RWPE1 (cell line): ENCODE measurements at places on chromosomes 1 and 21.

- DNase-seq: no peak
Measured at GRCh38 chr1:109814223-109814622, 50.5 kb upstream of the EPS8L3 start.

GRCh38 chr1:96987186-96987703 is 265.7 kb downstream of the PTBP2 start:
- DNase-seq: no peak

DNA sequence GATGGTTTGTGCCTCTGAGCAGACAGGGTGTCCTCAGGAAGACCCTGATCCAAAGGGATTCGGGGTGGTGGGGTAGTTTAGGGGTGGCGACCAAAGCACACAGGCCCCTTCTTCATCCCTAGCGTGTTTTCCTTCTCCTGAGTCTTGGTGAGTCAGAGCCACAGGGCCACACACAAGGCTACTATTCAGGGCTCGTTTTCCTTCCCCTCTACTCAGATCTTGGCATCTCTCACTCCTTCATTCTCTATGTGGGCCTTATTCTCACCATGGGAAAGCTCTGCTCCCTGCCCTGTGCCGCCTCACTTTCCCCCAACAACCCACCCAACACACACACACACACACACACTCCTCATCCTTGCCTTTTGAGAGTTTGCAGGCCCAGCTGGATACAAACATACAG is 43.6 kb upstream of the WNT2B start:
- no peak for DNase-seq

- no peak for DNase-seq
Measured at GRCh38 chr1:88897070-88897730, 5.8 kb upstream of the GTF2B start.

DNA sequence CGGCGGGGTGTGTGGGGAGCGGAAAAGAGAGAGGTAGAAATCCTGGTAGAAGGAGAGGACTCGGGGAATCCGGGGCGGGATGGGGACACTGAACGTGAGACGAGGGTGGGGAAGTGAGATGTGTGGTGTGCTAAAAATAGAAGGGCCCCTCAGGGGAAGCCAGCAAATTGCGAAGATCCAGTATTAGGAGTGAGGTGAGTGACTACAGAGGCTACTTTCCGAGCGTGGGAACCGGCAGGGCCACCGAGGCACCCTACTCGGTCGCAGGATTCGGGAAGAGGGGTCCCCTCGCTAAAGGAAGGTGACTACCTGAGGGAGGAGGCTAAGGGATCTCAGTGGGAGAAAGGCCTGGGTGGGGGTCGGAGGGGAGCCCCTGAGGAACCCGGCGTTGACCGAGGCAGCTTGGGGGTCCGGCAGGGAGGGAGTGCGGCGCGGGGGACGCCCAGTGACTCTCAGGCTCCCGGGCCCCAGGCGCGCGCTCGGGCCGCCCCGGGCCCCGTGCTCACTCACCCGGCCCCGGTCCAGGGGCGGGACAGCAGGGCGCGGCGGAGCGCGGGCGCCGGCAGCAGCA is 318 bp downstream of the ALDH4A1 start:
- DNase-seq: peak; percentile 36

GRCh38 chr1:73778471-73778870 is 419.5 kb downstream of the LRRIQ3 start:
- no peak for DNase-seq

GRCh38 chr1:87329051-87329525 is 408 bp downstream of the LMO4 start:
- DNase-seq: peak; percentile 30

DNA sequence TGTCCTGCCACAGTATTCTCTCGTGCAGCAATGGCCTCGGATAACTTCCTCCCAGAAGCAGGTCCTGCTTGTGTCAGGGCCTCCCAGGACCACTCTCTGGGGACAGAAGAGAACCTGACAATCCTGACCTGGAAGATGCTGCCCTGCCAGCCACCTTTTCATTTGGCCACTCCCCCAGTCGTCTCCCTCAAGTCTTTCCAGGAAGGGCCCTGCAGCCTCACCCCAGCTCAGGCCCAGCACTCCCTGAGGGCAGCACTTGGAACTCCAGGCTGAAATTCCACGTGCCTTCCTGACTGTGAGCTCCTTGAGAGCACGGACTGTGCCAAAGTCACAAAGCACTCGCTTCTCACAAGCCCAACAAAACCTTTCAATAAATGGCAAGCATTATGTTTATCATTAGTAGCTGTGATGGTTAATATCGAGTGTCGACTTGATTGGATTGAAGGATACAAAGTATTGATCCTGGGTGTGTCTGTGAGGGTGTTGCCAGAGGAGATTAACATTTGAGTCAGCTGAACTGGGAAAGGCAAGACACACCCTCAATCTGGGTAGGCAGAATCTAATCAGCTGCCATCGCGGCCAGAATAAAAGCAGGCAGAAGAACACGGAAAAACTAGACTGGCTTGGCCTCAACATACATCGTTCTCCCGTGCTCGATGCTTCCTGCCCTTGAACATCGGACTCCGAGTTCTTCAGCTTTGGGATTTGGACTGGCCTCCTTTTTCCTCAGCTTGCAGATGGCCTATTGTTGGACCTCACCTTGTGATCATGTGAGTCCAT is 2.3 kb upstream of the CLEC20A start:
- no peak for DNase-seq

DNA sequence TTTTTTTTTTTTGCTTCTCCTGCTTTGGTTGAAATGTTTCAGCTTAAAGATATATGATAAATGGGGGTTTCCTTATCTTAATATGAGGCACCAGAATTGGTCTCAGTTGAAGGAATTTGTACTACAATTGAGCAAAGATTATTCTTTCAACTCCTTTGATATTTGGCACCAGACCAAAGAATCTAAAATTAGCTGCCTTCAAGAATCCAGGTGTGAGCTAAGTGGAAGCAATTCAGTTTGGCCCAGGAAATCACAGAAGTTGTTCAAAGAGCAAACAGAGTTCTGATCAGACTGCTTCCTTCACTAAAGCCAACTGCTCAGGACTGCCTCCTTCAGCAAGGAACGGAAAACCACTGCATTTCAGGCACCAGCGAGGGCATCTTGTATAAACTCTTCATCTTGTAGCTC is 68.3 kb upstream of the BCAR3 start:
- DNase-seq: no peak

DNA sequence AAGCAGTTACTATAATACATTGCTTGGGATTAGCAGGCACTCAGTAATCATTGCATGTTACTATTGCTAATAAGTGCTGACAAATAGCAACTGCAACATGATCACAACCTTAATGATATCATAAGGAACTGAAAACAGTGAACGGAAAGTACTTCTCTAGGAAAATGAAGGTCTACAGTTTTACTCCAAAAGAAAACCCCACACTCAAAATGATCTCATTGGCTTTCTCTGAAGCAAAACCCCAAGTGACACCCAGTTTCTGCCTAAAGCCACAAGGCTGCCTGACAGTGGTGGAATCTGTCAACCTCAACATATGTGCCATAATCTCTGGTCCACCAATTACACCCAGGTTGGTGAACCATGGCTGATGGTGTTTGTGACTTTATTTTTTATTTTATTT is 137.6 kb downstream of the PTGER3 start:
- DNase-seq: no peak

DNA sequence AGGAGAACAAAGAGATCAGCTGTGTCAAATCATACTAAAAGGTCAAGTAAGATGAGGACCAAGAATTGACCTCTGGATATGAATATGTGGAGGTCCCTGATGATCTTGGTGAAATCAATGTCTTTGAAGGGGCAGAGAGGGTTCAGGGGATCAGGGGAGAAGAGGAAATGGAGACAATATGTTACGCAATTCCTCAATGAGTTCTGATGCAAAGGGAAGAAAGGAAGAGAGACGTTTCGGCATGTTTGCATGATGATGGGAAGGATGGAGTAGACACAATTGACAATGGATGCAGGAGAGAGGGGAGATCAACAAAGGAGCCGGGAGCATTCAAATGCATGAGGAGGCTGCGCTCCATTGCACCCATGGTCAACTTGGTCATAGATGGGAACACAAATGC is 36.0 kb upstream of the GUCA2B start:
- DNase-seq: no peak

DNA sequence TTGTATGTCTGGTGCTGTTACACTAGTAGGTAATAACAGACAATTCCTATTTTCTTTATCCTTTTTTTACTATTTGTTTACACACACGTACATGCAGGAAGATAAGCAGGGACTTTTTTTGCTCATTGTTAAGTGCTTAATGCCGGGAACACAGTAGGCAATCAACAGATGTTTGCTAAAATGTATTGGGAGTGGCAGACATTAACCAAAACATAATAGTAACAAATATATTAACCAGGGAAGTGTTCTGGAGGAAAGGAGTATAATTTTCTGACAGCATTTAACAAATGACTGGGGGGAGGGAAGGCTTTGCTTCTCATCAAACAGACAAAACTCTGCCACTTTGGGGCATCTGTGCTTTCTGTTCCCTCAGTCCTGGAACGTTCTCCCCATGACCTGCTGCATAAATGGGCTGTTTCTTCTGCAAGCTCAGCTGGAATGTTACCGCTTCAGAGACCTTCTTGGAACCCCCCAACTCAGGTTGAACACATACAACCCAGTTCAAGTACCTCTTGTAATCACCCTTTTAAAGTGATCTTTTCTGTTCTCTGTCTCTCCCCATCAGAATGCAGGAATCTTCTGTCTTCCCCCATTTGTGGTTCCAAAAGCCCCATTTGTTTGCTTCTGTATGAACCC is 2.1 kb downstream of the CR1L start:
- DNase-seq: no peak

DNA sequence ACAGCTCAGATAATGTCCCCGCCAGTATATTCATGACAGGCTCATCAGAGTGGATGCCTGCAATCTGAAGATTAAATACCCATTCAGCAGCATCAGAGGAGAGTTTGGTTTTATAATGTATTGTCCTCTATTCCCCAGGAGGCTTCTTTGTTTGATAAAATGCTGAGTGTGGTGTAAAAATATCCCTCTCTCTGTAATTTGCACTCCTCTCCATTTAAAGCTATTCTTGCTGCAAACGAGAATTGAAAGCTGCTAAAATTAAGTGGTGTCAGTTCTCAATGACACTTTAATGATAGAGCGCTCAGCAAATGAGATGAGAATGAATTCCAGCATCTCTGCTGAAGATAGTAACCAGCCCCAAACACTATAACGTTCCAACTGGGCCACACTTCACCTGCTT is 205.7 kb upstream of the RRP15 start:
- DNase-seq: no peak

DNA sequence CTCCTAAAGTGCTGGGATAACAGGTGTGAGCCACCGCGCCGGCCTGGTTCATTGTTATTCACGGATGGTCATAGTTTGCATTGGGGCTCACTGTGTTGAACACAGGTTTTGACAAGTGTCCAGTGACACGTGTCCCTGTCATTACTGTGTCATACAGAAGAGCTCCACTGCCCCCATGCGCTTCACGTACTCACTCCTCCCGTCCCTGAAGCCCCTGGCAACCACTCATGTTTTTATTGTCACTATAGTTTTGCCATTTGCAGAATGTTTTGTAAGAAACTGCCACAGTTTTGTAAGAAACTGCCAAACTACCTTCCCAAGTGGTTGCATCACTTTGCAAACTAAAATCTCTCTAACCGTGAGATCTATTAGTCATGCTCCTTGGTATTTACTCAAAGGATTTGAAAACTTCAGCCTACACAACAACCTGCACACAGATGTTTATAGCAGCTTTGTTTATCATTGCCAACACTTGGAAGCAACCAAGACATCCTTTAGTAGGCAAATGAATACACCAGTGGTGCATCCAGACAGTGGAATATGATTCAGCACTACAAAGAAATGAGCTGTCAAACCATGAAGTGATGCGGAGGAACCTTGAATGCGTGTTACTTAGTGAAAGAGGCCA is 163.2 kb upstream of the COL6A1 start:
- DNase-seq: peak; percentile 41

- peak; percentile 66 for DNase-seq
Measured at GRCh38 chr1:18256282-18257235, 149.0 kb downstream of the IGSF21 start.

- DNase-seq: no peak
Measured at GRCh38 chr1:167408355-167408754, 110.0 kb downstream of the CD247 start.

- peak; percentile 45 for DNase-seq
Measured at GRCh38 chr1:178330153-178330552, 166.6 kb downstream of the CLEC20A start.

DNA sequence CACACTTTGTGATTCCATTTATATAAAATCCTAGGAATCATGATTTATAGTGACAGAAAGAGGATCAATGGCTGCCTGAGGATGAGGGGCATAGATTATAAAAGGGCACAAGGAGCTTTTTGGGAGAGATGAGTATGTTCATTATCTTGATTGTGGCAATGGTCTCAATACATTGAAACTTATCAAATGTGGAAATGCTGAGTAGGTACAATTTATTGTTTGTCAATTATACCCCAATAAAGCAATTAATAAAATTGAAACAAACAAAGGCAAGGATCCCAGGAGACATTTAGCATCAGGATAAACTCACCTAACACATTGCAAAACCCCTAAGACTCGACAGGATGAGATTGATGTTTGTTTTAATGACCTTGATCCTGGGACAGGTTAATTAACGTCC is 153.1 kb upstream of the KLHDC7A start:
- no peak for DNase-seq

DNA sequence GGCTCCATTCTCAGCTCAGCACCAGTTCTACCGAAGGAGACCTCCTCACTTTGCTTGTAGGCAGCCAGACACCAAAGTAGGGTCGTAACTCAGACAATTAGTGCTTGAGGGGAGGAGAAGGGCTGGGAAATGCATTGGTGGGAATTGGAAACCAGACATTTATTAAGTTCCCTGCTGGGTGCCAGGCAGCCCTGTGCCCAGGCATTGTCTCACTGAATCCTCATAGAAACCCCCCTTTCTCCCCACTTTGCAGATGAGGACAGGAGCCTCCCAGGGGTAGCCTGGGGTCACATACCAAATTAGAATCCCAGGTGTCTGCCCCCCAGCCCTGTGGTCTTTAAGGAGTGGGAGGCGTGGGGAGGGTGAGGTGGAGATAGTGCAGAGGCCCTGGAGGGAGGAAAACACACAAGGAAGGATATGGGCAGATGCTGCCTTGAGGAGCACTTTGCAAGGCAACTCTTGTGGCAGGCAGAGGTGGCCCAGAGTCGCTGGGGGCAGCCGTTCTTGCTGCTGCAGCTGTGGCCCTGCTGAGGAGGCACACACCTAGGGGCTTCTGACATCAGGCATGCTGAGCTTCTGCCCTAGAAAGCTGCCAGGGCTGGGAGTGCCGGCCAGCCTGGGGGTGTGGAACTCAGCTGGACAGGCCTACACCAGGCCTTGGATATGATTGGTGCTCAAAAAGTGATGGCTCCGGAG is 29.4 kb downstream of the CDK18 start:
- DNase-seq: no peak

DNA sequence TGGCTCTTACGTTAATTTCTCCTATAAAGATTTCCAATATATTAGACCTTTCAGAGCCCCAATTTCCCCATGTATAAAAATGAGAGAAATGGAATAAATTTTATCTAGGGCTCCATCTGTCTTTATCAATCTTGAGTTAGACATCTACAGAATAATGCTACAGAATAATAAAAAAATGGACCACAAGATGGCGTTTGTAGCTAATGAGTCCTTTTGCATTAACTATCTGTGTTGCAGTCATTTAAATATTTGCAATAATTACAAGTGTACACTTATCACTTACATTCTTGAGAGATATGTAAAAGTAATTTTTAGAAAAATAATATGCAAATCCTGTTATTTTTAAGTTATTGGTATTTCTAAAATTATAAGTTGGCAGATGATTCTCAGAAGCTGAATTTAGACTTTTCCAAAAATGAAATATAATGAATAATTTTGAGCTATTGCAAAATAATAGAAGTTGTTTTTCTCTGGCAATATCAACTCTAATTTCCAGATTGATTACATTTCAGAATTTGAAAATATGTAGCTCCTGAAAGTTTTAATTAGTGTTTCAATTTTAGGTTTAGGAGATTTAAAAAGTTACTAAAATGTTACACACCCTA is 87.7 kb downstream of the SNX7 start:
- peak; percentile 8 for DNase-seq
